Mucosa of gallbladder (tissue), 1 donor: ENCODE measurements at places on chromosomes 11 and 22.
A peak's percentile ranks its signal among the peaks of the same experiment; 100 is the strongest.

- no peak for DNase-seq
Observed at GRCh38 chr22:19527861-19528417, 3.7 kb upstream of the CLDN5 start.

DNA sequence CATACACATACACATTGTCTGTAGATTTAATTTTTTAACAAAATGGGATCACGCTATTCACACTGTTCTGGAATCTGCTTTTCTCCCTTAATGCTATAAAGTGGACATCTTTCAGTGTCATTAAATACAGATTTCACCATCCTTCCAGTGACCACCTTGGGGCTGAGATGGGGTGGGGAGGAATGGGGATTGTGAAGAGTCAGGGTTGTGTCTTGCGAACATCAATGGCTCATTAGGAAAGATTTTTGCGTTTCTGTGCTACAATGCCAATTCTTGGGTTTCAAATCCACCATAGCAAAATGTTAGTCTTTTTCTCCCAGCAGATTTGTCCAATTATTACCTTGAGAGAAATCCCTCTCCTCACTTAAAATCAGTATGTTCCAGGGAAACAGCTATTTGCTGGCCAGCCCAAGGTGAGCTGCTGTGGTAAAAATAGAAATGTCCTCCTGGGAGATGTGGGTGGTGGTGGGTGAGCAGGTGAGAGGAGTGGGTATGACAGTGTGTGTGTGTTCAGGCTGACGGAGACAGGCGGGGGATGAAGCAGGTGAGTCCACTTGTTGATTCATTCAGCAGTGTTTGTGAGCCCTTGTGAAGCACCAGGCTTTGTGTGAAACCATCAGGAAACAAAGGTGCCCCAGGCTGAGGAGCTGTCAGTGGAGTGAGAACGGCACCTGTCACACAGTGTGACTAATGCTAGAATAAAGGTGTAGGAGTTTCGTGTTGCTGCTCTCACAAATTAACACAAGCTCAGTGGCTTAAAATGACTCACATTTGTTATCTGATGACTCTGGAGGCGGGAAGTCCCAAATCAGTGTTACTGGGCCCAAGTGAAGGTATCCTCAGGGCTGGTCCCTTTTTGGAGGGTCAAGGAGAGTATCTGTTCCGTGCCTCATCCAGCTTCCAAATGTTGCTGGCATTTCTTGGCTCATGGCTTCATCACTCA is 1.7 kb upstream of the CBX6 start:
- DNase-seq, result no peak

DNA sequence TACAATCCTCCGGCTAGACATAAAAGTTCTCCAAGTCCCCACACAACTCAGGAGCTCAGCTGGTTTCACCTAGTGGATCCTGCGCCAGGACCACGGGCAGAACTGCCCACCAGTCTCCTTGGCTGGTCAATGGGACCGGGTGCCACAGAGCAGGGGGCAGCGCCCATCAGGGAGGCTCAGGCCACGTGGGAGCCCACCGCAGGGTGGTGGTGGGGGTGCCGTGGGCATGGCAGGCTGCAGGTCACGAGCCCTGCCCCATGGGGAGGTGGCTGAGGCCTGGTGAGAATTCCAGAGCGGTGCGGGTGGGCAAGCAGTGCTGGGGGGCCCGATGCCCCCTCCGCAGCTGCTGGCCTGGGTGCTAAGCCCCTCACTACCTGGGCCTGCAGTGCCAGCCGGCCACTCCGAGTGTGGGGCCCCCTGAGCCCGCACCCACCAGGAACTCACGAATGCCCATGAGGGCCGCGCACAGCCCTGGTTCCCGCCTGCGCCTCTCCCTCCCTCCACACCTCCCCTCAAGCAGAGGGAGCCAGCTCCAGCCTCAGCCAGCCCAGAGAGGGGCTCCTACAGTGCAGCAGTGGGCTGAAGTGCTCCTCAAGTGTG is 1091.9 kb upstream of the TENM4 start:
- no peak for DNase-seq

DNA sequence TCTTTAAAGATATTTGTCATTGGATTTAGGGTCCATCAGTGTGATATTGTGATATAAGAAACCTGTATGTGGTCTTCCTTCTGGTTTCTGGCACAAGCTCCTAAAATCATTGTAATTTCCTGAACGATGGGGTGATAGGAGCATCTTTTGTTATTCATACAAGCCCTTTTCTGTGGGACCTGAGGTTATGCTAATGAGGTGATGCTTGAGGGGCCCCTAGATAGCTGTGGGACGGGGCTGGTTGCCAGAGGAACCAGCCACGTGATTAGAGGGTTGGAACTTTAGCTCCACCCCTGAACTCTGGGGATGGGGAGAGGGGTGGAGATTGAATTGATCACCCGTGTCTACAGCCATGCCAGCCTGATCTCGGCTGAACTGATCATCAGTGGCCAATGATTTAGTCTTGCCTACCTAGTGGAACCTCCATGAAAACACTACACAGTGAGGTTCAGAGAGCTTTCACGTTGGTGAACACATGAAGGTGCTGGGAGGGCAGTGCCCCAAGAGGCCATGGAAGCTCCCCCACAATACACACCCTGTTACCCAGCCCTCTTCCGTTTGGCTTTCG is 62.8 kb downstream of the BCR start:
- no peak for DNase-seq

GRCh38 chr11:43548916-43549315 is 131.6 kb upstream of the HSD17B12 start:
- DNase-seq, result no peak

DNA sequence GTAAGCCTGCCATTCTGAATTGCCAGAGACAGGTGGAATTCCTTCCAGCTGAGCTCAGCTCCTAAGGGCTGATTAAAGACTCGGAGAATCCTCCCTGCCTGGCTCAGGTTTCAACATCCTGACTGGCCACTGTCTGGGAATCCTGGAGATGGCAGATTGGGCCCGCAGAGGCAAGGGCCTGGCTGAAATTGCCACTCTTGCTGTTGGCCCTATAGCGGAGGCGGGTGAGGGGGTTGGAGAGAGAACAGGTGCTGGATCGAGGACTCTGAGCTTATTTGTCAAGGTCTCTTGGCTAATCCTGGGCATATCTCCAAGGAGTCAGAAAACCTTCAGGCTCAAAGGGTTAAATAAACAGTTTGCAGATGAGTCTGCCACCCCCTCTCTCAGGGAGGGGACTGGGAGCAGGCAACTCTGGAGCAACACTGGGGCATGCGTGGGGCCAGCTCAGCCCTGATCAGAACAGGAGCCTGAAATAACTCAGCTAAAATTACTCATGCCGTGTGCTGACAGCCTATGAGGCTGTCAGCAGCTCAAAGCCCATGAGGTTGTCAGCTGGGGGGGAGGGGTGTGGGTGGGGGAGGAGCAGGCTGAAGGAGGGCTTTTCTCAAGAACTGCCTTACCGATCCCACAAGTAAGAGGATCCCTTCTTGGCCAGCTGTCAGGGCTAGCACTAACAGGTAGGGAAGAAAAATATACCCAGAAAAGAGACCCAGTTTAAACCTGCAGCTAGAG is 14.7 kb upstream of the MFRP start:
- no peak for DNase-seq

DNA sequence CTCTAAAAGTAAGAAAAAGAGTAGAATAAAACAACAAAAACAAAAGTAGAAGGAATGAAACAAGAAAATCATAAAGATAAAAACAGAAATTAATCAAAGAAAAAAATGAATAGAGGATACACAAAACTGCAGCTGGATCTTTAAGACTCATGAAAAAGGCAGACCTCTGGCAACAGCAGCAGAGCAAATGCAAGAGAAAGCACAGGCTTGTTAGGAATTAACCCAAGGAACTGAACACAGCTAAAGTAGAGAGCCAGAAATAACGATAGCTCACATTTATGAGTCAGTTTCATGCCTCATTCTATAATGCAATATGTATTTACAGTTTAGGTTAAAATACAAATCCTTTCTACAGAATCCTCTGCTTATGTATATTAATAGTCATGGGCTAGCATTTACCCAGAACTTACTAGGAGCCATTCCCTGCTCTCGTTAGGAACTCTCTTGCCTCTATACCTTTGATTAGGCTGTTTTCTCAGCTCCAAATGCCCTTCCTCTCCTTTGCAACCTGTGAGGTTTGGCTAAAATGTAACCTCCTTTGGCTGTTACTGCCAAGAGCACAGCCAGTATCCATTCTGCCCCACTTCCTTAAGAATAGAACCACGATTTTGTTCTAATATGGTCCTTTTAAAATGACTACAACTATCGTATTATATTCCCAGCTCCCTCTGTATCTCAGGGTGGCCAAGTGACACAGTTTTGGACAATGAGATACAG is 38.3 kb upstream of the NFAM1 start:
- DNase-seq, result no peak

- no peak for DNase-seq
Observed at GRCh38 chr11:12185914-12186313, 75.5 kb downstream of the MICAL2 start.

- DNase-seq, result no peak
Observed at GRCh38 chr22:17971711-17972110, 52.6 kb downstream of the MICAL3 start.

GRCh38 chr11:46674463-46675287 is 25.7 kb downstream of the ARHGAP1 start:
- no peak for DNase-seq

DNA sequence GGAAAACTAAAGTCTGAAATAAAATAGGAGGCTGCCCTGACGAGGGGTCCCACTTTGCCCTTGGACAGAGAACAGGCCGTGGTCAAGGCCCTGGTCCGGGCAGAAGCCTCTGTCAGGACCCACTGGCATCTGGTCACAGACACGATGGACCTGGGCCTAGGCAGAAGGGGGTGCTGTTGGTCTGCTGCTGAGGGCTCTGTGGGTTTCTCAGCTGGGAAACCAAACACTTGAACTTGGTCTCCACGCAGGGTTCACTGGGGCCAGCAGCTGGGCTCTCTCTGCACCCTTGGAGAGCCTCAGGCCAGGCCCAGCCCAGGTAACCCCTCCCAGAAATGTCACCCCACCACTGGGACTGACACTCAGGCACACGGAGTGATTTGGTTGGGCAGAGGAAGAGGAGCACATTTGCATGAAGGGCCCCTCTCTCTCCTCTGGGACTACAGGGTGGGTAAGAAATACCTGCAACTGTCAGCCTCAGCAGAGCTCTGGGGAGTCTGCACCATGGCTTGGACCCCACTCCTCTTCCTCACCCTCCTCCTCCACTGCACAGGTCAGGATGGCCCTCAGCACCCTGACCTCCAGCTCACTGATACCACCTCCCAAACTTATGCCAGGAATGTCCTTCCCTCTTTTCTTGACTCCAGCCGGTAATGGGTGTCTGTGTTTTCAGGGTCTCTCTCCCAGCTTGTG is 48.1 kb upstream of the TOP3B start:
- DNase-seq, result no peak

- no peak for DNase-seq
Observed at GRCh38 chr11:46304605-46305179, 27.2 kb downstream of the CREB3L1 start.

DNA sequence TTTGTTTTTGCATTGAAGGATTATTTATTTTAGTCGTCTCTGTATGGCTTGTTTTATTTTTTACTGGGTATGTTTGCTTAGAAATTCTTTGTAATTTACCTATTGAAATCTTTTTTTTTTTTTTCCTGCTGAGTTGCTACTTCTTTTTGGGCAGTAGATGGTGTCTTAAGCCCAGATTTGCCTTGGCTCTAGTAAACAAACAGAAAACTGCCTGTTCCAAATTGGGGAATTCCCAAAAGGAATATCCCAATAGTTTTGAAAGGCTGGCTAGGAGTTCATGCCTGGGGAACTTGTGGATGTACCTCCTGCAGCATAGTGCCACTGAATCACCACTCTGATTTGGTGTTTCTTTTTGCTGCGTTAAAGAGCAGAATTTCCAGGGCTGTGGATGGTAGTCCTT is 17.7 kb downstream of the PAMR1 start:
- DNase-seq, result no peak

DNA sequence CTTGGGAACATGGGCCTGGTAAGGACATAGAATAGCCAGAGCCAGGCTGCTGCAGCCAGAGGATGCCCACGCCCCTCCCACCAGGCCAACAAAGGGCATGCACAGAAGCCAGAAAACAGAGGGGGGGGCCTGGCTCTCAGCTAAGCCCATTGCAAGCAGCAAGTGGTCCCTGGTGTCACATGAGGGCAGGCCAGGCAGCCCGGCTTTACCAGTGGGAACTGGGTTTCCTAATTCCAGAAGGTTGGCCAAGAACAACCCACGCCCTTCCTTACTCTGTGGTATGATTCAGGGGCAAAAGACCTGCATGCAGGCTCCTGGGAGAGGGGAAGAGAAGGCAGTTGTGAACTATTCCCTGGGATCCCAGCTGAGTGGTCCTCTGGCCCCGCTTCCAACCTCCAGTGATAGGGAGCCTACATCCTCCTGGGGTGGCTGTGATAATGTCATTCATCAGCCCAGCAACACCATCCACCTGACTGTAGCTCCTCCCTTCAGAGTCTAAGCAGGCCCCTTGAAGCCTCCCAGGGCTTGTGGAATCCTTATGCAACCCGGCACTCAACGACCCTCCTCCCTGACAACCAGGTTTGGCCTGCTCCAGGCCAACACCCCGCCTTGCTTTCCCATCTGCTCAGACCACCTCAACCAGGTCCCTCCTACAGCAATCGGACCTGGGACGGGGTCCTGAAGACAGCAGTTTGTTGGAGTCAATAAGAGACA is 62.1 kb upstream of the LMO1 start:
- DNase-seq, result no peak

DNA sequence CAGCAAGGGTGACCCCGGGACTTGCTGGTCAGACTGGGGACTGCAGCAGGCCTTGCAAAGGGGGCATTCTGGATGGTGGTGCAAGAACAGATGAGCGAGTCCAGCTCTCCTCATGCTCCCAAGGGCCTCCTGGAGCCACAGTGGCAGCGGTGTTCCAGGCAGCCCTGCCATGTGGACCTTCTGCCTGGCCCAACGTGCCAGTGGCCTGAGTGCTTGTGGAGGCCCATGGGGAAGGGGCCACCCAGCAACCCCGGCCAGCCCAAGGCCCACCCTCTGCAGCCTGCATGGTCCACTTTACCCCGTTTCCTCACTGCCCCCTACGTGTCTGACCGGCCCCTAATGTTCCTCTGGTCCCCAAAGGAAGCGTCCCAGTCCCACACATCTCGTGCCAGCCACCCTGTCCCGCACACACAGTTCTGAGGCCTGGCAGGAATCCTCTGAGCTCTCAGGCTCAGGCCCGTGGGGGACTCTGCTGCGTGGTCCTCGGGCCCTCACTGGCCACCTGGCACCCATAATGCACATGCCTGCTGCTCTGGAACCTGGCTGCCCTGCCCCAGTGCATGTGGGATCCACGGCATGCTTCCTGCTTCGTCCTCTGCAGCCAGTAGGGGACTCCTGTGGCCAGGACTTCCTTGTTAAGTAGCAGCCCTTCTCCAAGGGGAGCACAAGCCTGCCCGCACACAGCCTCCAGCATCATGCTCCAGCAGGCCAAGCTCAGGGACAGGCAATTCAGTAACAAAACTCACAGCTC is 85.5 kb downstream of the DGCR2 start:
- no peak for DNase-seq

- DNase-seq, result peak; percentile 73
Observed at GRCh38 chr11:47415949-47416472, 7.6 kb downstream of the SLC39A13 start.
